ENCODE measurements at places on chromosomes 11 and 22. TPM values are rescaled to one million over a fixed set of nuclear protein-coding genes. Genes with fewer than 3 reads are reported as not detected.

The GRAP2 gene
- total RNA-seq: 38.1 TPM

The TRPC6 gene
- total RNA-seq: not detected

The SCGB1D2 gene
- total RNA-seq: not detected

The OR4A16 gene
- total RNA-seq: not detected

The HOATZ gene
- not detected for total RNA-seq

- DNase-seq: no peak
- peaks cover 15% of the 10 kb centered on the region for H3K27me3 ChIP-seq
- no peak overlapping the region for H3K27ac ChIP-seq
- H3K36me3 ChIP-seq: no peaks in the 10 kb centered on the region
Measured at GRCh38 chr22:49372530-49373288, 455.0 kb downstream of the BRD1 start.

GRCh38 chr11:1397862-1398527, 8.3 kb downstream of the BRSK2 start:
- H3K36me3 ChIP-seq: no peaks in the 10 kb centered on the region
- H3K4me3 ChIP-seq: no peak overlapping the region
- peaks cover 11% of the 10 kb centered on the region for H3K27me3 ChIP-seq
- H3K4me1 ChIP-seq: no peaks in the 10 kb centered on the region
- H3K27ac ChIP-seq: no peak overlapping the region

- DNase-seq: no peak
- no peaks in the 10 kb centered on the region for H3K27me3 ChIP-seq
- H3K4me3 ChIP-seq: no peak overlapping the region
- no peaks in the 10 kb centered on the region for H3K36me3 ChIP-seq
Measured at GRCh38 chr11:46250745-46251052, 26.8 kb upstream of the CREB3L1 start.

GRCh38 chr11:59610289-59610688, 5.3 kb downstream of the OSBP start:
- peak; percentile 63 for DNase-seq
- peak overlapping the region; percentile 50 for H3K27ac ChIP-seq
- no peak overlapping the region for H3K4me3 ChIP-seq
- peaks cover 60% of the 10 kb centered on the region for H3K4me1 ChIP-seq
- peaks cover 55% of the 10 kb centered on the region for H3K36me3 ChIP-seq
- no peaks in the 10 kb centered on the region for H3K27me3 ChIP-seq

GRCh38 chr22:22745225-22746060, 101.0 kb downstream of the GGTLC2 start:
- DNase-seq: peak; percentile 63
- H3K4me3 ChIP-seq: no peak overlapping the region
- H3K27ac ChIP-seq: no peak overlapping the region
- peaks cover 10% of the 10 kb centered on the region for H3K27me3 ChIP-seq
- no peaks in the 10 kb centered on the region for H3K36me3 ChIP-seq

- DNase-seq: no peak
- peaks cover 8% of the 10 kb centered on the region for H3K27me3 ChIP-seq
- no peaks in the 10 kb centered on the region for H3K36me3 ChIP-seq
- H3K4me3 ChIP-seq: no peak overlapping the region
- H3K4me1 ChIP-seq: no peaks in the 10 kb centered on the region
Measured at GRCh38 chr11:120058931-120059330, 79.0 kb downstream of the TRIM29 start.

DNA sequence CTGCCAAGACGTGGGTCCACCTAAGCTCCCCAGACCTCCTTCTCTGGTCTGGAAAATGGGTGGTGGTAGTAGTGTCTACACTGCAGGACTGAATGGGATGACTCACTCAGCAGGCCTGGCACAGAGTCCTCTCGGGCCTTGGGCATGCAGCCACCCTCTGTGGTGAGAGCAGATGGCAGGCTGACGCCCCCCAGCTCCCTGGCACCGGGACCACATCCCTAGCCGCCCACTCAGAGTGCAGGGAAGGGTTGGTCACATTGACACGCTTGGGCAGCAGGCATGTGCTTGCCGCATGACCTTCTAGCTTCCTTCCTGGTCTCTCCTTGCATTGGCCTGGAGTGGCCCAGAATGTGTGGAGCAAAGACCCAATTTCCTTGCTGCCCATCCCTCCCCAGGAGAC, 30.7 kb upstream of the PRODH start:
- H3K4me3 ChIP-seq: no peak overlapping the region
- no peak overlapping the region for H3K27ac ChIP-seq
- no peaks in the 10 kb centered on the region for H3K4me1 ChIP-seq
- no peak for DNase-seq

DNA sequence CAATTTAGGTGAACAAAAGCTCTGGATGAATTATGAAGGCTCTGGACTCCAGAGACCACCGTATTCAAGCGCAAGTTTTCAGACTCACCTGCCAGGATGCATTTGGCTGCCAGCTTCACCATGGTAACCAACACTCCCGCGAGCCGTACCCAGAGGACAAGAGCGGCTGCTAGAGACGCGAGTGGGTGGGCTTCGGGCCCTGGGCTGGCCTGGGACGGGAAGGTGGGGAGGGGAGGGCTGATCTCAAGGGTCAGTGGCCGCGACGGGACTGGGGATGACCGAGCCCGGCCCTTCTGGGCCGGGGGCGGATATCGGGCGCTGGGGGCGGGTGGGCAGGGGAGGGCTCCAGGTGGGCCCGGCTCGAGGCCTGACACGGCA, 344 bp downstream of the IFT27 start:
- H3K27ac ChIP-seq: peak overlapping the region; percentile 73
- H3K4me1 ChIP-seq: peaks cover 30% of the 10 kb centered on the region
- no peaks in the 10 kb centered on the region for H3K36me3 ChIP-seq
- peak; percentile 54 for DNase-seq
- no peaks in the 10 kb centered on the region for H3K27me3 ChIP-seq

DNA sequence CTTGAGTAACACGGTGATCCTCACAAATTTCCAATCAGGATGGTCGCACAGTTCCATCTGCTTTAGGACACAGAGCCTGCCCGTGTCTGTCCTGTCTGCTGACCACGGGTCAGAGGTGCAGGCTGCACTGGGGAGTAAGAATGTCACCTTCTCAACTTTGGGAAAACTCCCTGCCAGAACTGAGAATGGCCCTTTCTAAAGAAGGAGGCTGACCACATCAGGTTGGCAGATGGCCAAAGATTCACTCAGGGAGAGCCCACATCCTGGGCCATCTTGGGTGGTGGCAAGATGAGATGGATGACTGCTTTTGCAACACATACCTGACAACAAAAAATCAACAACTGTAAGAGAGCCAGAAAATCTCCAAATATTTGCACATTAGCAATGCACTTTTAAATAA, 101.9 kb downstream of the IGLL1 start:
- H3K36me3 ChIP-seq: no peaks in the 10 kb centered on the region
- DNase-seq: no peak
- no peak overlapping the region for H3K4me3 ChIP-seq
- H3K4me1 ChIP-seq: peaks cover 4% of the 10 kb centered on the region

DNA sequence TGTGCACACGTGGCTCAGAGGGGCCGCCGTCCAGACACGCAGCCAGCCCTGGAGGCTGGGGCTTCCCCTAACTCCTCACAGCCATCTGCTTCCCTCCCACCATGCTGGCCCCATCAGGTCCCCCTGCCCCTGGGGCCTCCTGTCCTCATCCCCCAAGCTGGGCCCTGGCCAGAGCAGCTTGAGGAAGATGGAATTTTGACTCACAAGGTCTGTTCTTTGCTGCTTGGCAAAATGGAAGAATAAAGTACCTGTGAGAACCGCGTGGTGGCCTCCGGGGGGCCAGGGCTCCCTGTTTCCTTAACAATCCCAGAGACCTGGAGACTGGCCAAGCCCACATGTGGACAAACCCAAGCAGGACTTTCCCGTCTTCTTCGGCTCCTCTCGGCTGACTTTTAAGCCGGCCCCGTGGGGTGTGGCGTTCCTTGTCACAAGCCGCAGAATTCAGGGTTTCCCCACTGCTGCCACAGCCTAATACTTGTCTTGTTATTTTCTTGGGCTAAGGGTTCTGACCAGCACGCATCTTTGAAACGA, 872.8 kb downstream of the BRD1 start:
- no peaks in the 10 kb centered on the region for H3K36me3 ChIP-seq
- DNase-seq: no peak
- H3K27ac ChIP-seq: no peak overlapping the region
- H3K4me3 ChIP-seq: no peak overlapping the region
- H3K4me1 ChIP-seq: no peaks in the 10 kb centered on the region
- peaks cover 6% of the 10 kb centered on the region for H3K27me3 ChIP-seq
